Stimulated activated CD4-positive, alpha-beta T cell treated with anti-CD3 and anti-CD28 coated beads, TNF-alpha, amount 100 ng/mL, for 48 hours (primary cell): ENCODE measurements at places on chromosomes 4 and X.

GRCh38 chrX:119189595-119189994 lies 46.5 kb upstream of the PGRMC1 start:
- DNase-seq, result no peak

GRCh38 chrX:140132937-140133336 lies 167.6 kb upstream of the CXorf66 start:
- no peak for DNase-seq

GRCh38 chrX:22399437-22400192 lies 126.9 kb downstream of the CBLL2 start:
- DNase-seq, result no peak

DNA sequence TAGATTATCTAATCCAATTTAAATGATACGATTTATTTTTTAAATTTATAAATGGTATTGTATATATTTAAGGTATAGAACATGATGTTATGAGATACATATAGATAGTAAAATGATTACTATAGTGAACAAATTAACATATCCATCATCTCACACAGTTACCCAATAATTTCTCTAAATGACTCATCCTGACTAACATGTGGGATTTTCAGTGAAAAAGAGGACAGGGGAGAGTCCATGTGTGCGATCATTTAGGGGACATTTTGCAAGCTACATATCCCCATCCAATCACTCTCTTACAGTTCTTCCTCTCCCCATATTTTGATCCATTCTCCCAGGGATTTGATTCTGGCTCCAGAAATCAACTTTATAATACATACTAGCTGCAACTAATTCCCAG lies 88.2 kb downstream of the ABCB7 start:
- DNase-seq, result no peak

- DNase-seq, result no peak
Measured at GRCh38 chr4:16488084-16488483, 261.8 kb upstream of the TAPT1 start.

GRCh38 chr4:124861761-124862160 lies 149.2 kb upstream of the ANKRD50 start:
- DNase-seq, result no peak

DNA sequence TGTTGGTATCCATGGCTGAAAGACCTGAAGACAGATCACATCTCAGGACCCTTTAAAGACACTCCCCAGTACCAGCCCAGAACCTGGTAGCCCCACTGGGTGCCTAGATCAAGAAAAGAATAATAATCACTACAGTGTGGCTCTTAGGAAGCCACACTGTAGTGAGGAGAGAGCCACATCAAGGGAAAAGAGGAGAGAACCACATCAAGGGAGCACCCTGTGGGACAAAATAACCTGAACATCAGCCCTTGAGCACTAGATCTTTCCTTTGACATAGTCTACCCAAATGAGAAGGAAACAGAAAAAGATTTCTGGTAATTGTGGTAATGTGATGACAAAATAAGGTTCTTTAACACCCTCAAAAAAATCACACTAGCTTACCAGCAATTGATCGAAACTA lies 15.3 kb downstream of the RTL3 start:
- no peak for DNase-seq

DNA sequence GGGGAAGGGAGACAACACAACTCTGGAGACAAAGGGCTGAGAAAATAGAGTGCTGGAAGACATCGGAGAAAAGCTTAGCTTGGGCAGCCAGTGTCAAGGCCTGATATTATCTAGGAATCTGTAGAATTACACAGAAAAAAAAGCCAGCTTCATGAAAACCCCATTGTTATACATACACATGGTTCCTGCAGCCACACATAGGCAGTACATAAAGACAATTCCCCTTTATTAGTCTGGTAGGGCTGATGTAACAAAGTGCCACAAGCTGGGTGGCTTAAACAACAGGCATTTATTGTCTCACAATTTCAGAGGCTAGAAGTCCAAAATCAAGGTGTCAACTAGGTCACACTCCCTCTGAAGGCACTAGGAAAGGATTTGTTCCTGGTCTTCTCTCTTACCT lies 503.5 kb downstream of the MID1IP1 start:
- no peak for DNase-seq

DNA sequence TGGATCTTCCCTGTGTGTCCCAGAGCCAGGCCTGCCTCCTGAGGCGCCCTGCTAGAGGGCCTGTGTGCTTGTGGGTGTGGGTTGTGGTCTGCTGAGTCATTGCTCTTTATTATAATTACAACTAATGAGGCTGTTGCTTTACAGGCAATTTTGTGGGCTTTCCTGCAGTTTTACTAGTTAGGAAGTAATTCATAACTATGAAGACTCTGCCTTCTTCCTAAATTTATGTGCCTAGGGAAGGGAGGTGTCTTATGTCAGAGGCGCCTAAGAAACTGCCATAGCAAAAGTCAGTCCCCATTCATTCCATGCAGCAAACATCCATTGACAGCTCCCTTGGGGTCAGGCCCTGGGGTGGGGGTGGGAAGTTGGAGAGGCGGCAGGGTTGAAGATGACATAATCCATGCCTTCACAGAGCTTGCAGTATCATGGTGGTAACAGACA lies 359.2 kb downstream of the IDS start:
- no peak for DNase-seq

- DNase-seq, result no peak
Measured at GRCh38 chrX:18591834-18592233, 80.1 kb downstream of the RS1 start.
